ENCODE measurements at places on chromosomes 6 and 20. TPM values are rescaled to one million over a fixed set of nuclear protein-coding genes. Genes with fewer than 3 reads are reported as not detected.

Gene FRS3
- total RNA-seq, result 0.60 TPM

Gene ACSS1
- 13.9 TPM for total RNA-seq

Gene TSHZ2
- total RNA-seq, result 4.0 TPM

Gene NKAIN4
- not detected for total RNA-seq

Gene DEFB110
- total RNA-seq, result not detected

Gene RGS17
- total RNA-seq, result 2.8 TPM

- DNase-seq, result peak; percentile 57
Observed at GRCh38 chr6:7617801-7618764, 28.1 kb downstream of the SNRNP48 start.

DNA sequence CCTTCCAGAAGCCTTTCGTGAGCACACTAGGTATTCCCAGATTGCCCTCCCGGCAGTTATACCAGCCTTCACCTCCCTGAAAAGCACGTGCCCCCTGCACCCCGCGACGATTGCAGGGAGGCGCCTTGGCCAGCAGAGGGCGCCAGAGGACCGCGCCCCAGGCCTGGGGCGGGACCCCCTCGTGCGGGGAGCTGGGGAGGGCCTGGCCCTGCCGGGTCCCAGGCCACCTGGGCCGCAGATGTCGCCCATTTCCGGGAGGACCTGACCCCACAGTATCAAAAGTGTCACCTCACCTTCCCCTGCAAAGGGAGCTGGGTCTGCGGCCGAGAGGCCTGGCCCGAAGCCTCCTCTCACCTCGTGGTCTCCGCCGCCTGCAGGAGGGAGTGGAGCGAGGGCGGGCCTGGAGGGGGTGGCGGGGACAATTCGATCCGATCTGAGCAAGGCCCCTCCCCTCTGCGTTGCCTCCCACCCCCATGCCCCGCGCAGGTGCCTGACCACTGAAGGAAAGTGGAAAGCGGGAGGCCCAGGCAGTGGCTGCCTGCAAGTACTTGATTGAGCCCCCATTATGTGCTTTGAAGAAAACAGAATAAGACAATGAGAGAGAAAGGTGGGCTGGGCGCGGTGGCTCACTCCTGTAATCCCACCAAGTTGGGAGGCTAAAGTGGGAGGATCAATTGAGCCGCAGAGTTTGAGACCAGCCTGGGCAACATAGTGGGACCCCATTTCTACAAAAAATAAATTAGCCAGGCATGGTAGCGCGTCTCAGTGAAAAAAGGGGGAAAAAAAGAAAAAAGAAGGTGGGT, 3.5 kb upstream of the SNAI1 start:
- peak; percentile 64 for DNase-seq

- no peak for DNase-seq
Observed at GRCh38 chr6:20265842-20266241, 53.6 kb upstream of the MBOAT1 start.

GRCh38 chr20:2847802-2848201, 7.3 kb downstream of the VPS16 start:
- no peak for DNase-seq

DNA sequence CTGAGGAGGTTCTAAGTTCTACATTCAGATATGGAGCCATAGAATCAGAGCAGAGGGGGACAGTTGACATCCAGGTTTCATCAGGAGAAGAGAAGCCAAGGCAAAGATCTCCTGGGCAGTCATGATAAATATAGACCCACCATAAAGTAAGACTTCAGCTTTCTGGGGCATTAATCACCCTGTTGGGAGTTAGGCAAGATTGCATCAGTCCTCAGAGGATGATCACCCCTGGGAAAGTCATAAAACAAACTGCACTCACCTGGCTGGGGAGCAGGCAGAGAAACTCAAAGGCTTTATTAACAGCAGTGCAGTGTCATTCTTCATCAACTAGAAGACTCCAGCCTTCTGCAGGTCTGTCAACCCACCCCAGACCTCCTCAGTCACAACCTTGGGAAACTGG, 301.3 kb upstream of the JARID2 start:
- DNase-seq, result no peak

- no peak for DNase-seq
Observed at GRCh38 chr20:10466855-10467254, 31.8 kb downstream of the SLX4IP start.

DNA sequence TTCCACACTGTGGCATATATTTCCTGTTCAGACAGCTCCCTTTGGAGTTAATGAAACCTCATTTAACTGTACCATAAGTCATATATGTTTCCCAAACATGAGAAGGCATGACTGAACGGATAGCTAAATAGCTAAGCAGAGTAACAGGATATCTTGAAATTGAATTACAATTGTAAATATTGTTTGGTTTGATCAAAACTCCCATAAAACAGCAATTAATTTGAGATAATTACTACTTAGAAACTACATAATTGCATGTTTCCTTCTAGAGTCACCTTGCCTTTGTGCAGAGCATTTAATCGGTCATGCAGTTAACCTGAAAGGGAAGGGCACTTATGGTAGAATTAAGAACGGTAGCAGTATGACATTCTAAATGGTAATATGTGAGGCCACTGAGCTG, 179.0 kb upstream of the MAP3K7 start:
- DNase-seq, result no peak
